ENCODE measurements at places on chromosomes 5 and 9. TPM values are rescaled to one million over a fixed set of nuclear protein-coding genes. Genes with fewer than 3 reads are reported as not detected.

DNA sequence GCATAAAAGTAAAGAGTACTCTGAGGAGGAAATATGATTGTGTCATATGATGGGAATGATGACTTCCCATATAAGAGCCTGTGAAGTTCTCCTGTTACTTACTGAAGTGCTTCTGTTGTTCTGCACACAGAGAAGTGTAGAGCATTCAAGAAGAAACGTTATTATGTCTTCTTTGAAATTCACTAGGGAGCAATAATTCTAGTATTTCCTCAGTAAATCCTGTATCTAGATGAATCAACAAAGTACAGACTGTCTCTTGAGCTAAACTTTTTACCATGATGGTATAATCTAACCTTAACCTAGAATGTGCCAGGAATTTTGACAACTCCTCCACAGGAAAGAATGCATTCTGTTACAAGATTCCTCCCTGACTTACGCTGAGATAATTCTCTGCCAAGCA, 18.9 kb upstream of the GHR start:
- H3K27ac ChIP-seq: no peak overlapping the region
- no peaks in the 10 kb centered on the region for H3K36me3 ChIP-seq

GRCh38 chr5:59358005-59358861, 535.3 kb downstream of the PDE4D start:
- H3K27ac ChIP-seq: peak overlapping the region; percentile 73
- ATAC-seq: peak; percentile 66
- no peak overlapping the region for H3K4me3 ChIP-seq
- H3K36me3 ChIP-seq: no peaks in the 10 kb centered on the region
- H3K4me1 ChIP-seq: peaks cover 53% of the 10 kb centered on the region
- H3K27me3 ChIP-seq: no peaks in the 10 kb centered on the region

DNA sequence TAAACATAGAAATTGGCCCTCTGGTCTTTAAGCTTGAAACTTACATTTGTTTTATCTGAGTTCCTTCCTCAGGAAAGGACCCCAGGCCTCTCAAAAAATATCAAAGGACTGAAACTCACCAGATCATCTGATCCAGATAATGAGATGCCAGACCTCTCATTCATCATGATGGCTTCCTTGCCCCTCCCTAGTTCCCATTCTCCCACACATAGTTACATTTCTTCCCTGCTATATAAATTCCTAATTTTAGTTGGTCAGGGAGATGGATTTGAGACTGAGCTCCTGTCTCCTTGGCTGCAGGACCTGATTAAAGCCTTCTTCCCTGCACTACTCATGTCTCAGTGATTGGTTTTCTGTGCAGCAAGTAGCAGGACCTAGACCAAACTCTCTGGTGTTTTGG, 119.4 kb upstream of the SPIN1 start:
- no peaks in the 10 kb centered on the region for H3K4me1 ChIP-seq
- H3K27ac ChIP-seq: no peak overlapping the region
- no peaks in the 10 kb centered on the region for H3K27me3 ChIP-seq

GRCh38 chr9:74125941-74126340, 371.2 kb upstream of the RORB start:
- ATAC-seq: no peak
- no peak overlapping the region for H3K4me3 ChIP-seq
- no peaks in the 10 kb centered on the region for H3K36me3 ChIP-seq
- no peaks in the 10 kb centered on the region for H3K27me3 ChIP-seq

DNA sequence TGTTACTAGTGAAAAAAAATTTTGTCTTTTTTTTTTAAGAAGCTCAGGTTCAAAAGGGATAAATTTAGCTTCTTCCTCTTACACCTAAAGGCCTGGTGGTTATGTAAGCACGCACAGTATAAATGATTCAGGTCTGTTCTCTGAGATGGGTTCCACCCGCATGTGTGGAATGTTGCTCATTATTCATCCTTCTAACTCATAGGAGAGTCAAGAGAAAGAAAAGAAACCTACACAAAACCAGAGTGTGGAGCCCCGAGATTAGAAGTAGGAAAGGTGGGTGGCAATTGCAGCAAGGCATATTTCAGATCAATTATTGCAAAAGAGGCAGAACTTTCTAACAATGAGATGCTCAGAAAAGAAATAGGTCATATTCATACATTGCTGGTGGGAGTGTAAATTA, 13.5 kb downstream of the PLAC8L1 start:
- no peaks in the 10 kb centered on the region for H3K4me1 ChIP-seq
- ATAC-seq: no peak
- H3K36me3 ChIP-seq: no peaks in the 10 kb centered on the region
- no peak overlapping the region for H3K27ac ChIP-seq
- H3K27me3 ChIP-seq: no peaks in the 10 kb centered on the region

The INSL4 gene
- total RNA-seq: not detected

DNA sequence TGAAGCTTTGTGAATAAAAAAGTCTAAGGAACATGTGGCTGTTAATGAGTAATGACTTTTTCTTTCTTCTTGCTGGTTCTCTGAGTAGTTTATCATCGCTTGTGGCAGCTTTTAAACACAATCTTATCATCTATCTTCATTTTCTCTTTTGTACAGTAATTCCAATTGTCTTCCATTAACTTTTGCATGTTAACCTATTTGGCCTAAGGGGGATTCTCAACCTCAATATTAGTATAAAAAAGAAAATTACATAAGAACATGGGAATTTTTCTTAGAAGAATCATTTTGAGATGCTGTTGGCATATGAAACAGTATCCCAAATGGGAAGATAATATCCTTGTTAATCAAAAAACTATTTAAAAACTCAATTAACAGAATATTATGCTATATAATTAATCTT, 179.7 kb upstream of the GPR151 start:
- no peaks in the 10 kb centered on the region for H3K27me3 ChIP-seq
- H3K27ac ChIP-seq: no peak overlapping the region
- ATAC-seq: no peak
- no peak overlapping the region for H3K4me3 ChIP-seq

The FAM114A2 gene
- 17.9 TPM for total RNA-seq

The PHF24 gene
- 0.81 TPM for total RNA-seq

GRCh38 chr5:75457691-75458090, 53.7 kb downstream of the CERT1 start:
- H3K4me1 ChIP-seq: no peaks in the 10 kb centered on the region
- no peaks in the 10 kb centered on the region for H3K27me3 ChIP-seq
- H3K36me3 ChIP-seq: peaks cover 7% of the 10 kb centered on the region
- ATAC-seq: no peak
- no peak overlapping the region for H3K4me3 ChIP-seq

DNA sequence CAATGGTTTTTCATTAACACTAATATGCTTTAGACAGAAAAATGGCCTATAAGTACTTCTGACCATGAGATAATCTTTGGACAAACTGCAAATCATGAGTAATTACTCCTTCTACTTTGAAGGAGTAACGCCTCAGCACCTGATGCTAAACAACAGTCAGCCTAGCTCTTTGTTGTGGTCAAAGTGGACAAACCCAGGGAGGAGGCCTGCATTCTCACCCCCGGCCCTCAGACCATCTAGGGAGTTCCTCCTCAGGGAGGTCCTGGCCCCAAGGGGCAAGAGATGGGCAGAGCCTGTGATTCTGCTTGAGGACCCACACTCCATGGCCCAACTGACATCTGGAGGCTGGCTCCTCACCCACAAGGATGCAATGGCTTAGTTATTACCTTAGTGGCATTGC, 48.2 kb upstream of the ANGPTL2 start:
- ATAC-seq: no peak
- H3K4me3 ChIP-seq: no peak overlapping the region
- no peaks in the 10 kb centered on the region for H3K36me3 ChIP-seq
- H3K27ac ChIP-seq: no peak overlapping the region
- H3K4me1 ChIP-seq: no peaks in the 10 kb centered on the region

The PLAC8L1 gene
- not detected for total RNA-seq

DNA sequence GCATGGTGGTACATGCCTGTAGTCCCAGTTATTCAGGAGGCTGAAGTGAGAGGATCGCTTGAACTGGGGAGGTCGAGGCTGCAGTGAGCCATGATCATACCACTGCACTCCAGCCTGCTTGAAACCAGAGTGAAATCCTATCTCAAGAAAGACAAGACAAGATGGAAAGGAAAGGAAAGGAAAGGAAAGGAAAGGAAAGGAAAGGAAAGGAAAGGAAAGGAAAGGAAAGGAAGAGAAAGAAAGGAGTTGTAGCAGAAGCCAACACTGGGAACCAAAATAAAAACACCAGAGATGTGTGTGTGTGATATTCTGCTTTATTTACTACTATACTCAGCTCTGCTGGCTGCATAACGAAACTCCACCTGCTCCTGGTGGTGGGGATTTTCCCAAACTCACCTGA, 115.3 kb downstream of the DRD1 start:
- H3K4me3 ChIP-seq: no peak overlapping the region
- H3K27ac ChIP-seq: no peak overlapping the region
- ATAC-seq: no peak

The CHSY3 gene
- total RNA-seq: 3.2 TPM

DNA sequence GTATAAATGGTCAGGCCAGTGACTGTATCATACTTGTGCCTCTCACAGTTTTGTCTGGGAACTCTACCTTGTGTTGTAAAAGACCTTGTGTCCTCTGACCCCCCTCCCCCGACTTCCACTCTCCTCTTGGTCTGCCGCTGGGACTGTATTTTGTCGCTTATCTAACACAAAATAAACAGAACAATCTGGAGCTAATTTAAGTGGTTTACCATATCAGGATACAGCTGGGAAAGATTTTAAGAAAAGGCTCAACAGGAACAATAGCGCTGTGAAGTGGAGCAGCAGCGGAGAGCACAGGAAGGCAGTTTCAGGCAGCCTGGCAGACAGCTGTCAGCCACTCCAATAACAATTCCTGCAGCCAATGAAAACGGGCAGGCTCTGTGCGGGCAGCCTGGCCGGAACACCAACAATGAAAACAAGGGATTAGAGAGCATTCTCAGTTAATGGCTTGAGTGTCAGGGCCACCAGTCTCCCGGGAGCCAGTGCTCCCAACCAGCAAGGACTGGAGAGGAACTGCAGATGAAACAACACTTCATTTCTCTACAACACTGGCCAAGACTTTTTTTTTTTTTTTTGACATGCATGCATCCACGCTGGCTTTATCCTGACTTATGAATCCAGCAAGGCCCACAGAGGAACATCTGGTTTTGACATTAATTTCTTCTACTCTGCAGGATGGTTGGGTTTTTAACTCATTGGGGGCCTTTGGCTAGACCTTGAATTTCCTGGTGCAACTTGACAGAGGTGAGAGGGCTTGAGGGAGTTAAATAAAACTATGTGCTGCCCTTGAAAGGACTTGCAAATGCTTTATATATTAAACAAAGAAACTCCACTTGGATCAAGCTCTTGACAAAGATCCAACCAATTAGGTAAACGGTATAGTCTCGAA, 76.7 kb downstream of the ARSB start:
- no peaks in the 10 kb centered on the region for H3K36me3 ChIP-seq
- H3K27ac ChIP-seq: peak overlapping the region; percentile 60
- H3K4me1 ChIP-seq: peaks cover 42% of the 10 kb centered on the region
- no peaks in the 10 kb centered on the region for H3K27me3 ChIP-seq
- ATAC-seq: peak; percentile 37

The LEAP2 gene
- total RNA-seq: 0.12 TPM

GRCh38 chr5:34551911-34552433, 104.2 kb upstream of the RAI14 start:
- no peaks in the 10 kb centered on the region for H3K27me3 ChIP-seq
- ATAC-seq: peak; percentile 86
- peak overlapping the region; percentile 42 for H3K27ac ChIP-seq
- H3K4me1 ChIP-seq: peaks cover 8% of the 10 kb centered on the region

- no peak for ATAC-seq
- H3K4me1 ChIP-seq: no peaks in the 10 kb centered on the region
- no peak overlapping the region for H3K27ac ChIP-seq
- no peaks in the 10 kb centered on the region for H3K36me3 ChIP-seq
- no peak overlapping the region for H3K4me3 ChIP-seq
Observed at GRCh38 chr5:125836256-125836655, 587.0 kb upstream of the GRAMD2B start.

The TAF7 gene
- 58.7 TPM for total RNA-seq

The LOX gene
- 8.4 TPM for total RNA-seq

The PCDHA1 gene
- total RNA-seq: not detected

DNA sequence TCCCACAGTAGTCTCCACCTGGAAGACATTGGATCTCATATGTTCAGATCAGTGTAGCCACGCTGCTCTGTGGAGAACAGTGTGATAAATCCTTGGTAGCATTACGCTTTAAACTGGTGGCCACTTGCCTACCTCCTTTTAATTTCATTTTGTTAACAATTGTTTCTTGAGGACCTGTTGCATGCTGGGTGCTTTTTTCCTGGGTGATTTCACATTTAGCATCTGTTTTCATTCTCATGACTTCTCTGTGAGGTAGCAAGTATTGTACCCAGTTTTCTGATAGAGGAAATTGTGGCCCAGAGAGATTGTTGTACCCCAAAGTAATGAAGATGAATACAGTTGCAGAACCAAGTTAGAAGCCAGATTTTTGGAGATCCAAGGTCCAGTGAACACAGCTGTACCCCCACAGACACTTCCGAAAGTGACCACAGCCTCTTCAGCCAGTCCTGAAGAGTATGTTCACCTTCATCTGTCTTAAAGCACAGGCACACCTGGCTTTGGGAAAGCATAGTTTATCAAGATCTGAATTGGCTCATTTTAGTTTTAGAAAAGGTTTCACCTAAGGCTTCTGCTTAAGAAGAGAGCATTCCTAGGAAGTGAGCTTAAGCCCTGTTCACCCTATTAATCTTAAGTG, 75.2 kb downstream of the F2RL2 start:
- peak overlapping the region; percentile 22 for H3K27ac ChIP-seq
- peak overlapping the region; percentile 6 for H3K4me3 ChIP-seq
- ATAC-seq: no peak
- H3K27me3 ChIP-seq: no peaks in the 10 kb centered on the region
- peaks cover 13% of the 10 kb centered on the region for H3K4me1 ChIP-seq

DNA sequence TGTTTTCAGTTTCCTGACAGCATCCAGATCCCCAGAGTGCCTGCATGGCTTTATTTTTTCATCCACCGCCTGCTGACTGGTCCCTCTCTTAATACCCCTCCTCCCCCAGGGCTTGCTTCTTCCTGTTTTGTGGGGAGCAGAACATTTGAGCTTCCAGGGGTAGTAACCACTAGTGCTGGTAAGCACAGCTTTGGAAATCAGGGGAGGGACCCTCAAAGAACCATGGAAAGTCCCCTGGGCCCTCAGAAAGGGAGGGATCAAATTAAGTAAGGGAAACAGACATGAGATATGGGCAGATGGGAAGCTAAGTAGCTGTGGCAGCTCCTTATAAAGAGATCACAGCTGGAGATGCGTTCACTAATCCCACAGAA, 26.8 kb downstream of the GRIA1 start:
- H3K27ac ChIP-seq: no peak overlapping the region
- no peak overlapping the region for H3K4me3 ChIP-seq
- ATAC-seq: no peak
- H3K4me1 ChIP-seq: no peaks in the 10 kb centered on the region
- no peaks in the 10 kb centered on the region for H3K36me3 ChIP-seq
- no peaks in the 10 kb centered on the region for H3K27me3 ChIP-seq

The TUSC1 gene
- 20.5 TPM for total RNA-seq

GRCh38 chr9:14180093-14180959, 133.6 kb downstream of the NFIB start:
- H3K36me3 ChIP-seq: no peaks in the 10 kb centered on the region
- ATAC-seq: no peak
- H3K4me3 ChIP-seq: peak overlapping the region; percentile 25
- H3K27ac ChIP-seq: peak overlapping the region; percentile 58
- H3K27me3 ChIP-seq: no peaks in the 10 kb centered on the region
- peaks cover 33% of the 10 kb centered on the region for H3K4me1 ChIP-seq

The PCSK1 gene
- total RNA-seq: 0.62 TPM

The SHISAL2B gene
- total RNA-seq: not detected
